Tibial artery (tissue), 4 donors: ENCODE measurements at places on chromosomes 7 and 10.

DNA sequence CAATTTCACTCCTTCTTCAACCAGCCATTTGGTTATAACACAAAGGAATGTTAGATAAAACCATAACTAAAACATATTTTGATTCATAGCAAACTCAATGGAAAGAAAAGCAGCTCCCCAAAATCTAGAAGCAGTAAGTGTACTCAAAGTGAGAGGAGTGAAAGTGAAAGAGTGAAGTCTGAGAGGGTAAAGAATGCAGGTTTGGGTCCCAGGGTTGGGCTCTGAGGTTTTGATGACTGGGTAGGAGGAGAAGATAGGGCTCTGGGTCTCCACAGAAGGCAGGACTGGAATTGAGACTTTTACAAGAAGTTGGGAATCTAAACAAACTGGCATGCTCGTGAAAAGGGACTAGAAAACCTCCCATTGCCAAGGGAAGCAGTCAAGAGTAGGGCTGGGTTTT, 85.4 kb upstream of the RSU1 start:
- no peak for DNase-seq

DNA sequence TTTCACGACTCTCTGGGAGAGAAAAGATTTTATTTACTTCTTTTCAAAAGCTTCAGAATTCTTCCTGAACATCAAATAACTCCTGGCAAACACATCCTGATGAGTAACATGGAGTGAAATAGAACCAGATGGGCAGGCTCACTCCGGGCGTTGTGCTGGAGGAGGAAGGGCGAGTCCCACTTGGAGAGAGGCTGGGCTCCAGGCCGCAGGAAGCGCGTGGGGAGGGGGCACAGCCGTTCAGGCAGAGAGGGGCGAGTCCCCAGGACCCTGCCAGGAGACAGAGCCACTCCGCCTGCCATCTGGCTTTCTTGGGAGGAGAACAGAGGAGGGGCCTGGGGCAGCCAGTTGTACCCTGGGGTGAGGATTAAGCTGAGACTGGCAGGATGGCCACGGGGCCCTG, 265.9 kb upstream of the ZMIZ1 start:
- DNase-seq, result peak; percentile 68

GRCh38 chr10:95525033-95525418, 36.1 kb downstream of the SORBS1 start:
- no peak for DNase-seq

DNA sequence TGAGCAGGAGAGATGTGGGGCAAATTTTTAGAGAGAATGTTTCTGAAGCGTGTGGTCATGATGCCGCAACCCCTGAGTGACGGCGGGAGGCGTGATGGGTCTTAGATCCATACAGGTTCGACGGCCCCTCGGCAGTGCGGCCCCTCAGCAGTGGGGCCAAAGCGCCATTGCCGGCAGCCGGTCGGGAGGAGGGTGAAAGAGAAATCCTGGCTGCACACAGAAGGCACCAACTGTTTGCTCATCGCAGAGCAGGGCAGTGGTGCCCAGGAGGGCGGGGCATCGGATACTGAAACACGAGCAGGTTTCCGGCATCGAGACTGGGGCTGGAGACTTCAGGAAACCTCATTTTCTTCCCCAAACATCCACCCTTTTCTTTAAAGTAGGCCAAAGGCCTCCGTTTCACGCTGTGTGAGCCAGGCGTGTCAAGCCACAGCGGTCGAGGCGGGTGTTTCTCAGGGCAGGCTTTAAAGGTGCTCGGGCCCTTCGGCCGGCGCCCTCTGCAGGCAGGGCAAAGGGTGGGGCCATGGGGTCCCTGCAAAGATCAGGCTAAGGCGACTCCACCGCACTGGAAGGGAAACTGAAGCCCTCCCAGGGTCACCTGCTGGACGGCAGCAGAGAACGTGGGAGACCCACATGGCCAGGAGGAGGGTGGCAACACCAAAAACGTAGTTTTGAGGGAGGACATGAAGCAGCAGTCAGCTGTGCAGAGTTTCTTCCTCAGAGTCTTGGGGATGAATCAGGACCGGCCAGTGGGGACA, 42.0 kb upstream of the PPP2R2D start:
- DNase-seq, result peak; percentile 12

DNA sequence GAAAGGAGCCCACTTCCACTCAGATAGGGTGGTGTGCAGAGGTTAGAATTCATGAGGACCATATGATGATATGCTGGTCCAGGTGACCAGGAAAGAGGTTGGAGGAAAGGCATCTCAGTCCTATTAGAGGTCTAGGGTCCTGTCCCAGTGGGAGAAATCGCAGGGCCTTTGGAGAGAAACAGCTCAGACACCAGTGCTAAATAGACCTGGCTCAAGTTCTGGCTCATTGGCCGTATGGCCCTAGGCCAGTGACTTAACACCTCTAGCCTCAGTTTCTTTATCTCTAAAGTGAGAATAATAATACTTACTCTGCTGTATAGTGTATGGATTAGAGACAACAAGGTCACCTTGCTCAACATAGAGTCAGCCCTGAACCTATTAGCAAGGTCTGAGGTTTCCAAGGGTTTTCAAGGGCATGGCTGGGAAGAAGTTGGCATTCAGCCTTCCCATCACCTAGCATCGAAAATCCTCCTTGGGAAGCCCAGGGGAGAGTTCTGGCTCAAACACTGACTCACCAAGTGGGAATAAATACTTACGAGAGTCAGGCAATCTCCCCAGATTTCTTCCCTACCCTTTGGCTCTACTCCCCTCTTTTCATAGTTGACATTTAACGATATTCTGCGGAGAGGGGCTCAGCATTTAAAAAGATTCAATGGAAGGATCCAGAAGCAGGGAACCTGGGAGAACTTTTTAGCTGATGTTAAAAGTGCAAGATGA, 473.1 kb upstream of the PODXL start:
- no peak for DNase-seq

- DNase-seq, result no peak
Observed at GRCh38 chr7:16660702-16661464, 14.9 kb downstream of the BZW2 start.

DNA sequence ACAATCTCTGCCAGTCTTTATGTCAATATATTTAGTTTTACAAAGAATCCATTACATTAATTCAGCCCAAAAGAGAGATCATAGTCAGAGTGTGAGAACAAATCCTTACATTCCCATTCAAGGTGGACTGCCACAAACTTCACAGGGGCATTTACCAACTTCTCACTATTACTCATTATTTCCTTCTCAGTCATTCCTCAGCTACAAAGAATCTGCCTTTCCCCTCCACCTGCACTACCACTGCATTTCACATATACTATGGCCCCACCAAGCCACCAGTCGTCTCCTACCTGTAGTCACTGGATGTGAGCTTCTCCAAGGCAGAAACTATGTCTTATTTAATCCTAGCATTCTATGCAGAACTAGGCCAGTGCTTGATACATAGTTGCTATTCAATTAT, 94.3 kb downstream of the USP6NL start:
- DNase-seq, result no peak
